Activated T-helper 2 cell treated with anti-CD3 and anti-CD28 coated beads, Interferon-gamma antibody, Interleukin-2, Interleukin-4, amounts not matched to agents 10 μg/mL and 5 μg/mL and 100 μg/mL, durations not matched to agents 14 hours and 24 hours and 36 hours (primary cell): ENCODE measurements at places on chromosomes 5 and 9.

- no peak for DNase-seq
These were observed 81.5 kb upstream of the PANK3 start for GRCh38 chr5:168660691-168661090.

DNA sequence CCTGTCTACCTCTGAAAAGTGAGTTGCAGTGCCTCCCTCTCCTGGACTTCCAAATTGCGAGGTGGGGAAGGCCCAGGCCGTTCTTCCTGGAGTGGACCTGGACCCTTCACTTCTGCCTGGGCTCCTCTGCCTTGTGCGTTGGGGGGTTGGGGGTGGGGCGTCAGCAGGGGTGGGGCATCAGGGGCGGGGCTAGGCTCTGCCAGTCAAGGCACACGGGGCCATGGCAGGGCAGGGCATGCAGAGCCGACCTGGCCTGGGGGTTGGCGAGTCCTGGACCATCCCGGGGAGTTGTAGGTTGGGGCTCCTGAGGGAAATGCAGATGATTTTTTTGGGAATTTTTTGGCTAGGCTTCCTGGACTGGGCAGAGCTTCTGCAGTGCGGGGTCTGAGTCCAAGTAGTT lies 87.1 kb downstream of the EHMT1 start:
- DNase-seq: no peak

DNA sequence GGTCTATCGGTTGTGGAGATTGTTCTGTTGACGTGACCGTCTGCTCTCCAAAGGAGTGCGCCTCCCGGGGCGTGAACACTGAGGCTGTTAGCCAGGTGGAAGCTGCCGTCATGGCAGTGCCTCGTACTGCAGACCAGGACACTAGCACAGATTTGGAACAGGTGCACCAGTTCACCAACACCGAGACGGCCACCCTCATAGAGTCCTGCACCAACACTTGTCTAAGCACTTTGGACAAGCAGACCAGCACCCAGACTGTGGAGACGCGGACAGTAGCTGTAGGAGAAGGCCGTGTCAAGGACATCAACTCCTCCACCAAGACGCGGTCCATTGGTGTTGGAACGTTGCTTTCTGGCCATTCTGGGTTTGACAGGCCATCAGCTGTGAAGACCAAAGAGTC lies 128.9 kb upstream of the DMRT1 start:
- no peak for DNase-seq

DNA sequence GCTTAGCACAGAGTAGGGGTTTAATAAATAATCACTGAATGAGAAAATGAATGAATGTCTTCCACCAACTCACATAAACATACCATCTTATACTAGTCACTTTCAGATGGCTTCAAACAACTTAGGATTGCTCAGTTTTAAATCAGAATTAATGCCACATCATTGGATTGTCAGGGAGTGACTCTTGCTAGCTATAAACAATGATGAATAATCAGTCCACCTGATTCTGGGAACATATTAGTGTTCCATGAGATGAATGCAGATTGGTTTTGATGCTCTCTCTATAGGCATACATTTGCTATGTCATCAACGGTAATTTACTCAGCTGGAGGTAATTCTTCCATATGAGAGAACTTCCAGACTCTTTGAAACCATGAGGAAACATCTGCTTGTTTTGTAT lies 97.4 kb downstream of the CDH9 start:
- DNase-seq: no peak

GRCh38 chr5:148973455-148973854 lies 89.4 kb downstream of the SH3TC2 start:
- no peak for DNase-seq

DNA sequence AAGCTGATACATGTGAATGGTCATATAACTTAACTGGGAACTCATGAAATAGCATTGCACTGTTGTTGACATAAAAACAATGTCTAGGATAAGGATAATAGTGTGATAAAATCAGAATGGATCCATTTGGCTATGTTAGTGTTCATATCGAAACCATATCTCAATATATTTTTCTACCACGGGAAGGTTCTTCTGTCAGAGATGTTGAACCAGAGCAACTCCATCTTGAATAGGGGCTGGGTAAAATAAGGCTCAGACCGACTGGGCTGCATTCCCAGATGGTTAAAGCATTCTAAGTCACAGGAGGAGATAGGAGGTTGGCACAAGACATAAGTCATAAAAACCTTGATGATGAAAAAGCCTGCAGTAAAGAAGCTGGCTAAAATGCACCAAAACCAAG lies 56.3 kb downstream of the FNIP1 start:
- DNase-seq: no peak

DNA sequence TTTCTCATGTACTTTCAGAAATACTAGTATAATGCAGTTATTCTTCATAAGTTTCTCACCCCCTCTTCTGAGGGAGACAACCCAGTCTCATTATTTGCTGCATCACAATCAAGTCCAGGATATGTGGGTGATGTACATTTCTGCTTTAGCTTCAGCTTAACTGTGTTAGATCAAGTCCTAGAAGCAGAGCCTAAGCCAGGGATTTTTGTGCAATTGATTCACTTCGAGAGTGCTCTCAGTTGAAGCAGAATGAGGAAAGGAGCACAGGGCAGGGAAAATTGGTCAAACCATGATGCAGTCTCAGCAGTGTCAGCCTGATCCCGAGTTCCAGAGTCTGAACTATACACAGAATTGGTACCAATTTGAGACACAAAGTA lies 15.1 kb downstream of the HNRNPK start:
- DNase-seq: no peak

DNA sequence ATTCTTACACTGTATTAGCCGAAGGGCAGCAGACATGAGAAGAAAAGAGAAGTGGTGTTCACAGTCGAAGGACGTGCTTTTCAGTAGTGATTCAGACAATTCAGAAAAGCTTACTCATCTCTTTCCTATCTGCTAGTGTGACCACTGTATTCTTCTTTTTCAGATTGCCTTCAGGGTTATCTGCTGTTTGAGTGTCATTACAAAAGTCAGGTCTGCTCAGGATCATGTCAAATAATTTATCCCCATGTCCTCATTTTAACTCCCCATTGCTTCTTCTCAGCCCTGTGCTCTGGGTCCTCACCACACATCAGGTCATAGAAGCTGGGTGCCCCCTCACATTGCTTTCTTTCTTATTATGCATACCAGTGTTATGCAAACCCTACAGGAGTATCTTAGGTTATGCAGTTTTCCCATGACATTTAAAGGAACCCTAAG lies 394.0 kb downstream of the CETN3 start:
- no peak for DNase-seq

DNA sequence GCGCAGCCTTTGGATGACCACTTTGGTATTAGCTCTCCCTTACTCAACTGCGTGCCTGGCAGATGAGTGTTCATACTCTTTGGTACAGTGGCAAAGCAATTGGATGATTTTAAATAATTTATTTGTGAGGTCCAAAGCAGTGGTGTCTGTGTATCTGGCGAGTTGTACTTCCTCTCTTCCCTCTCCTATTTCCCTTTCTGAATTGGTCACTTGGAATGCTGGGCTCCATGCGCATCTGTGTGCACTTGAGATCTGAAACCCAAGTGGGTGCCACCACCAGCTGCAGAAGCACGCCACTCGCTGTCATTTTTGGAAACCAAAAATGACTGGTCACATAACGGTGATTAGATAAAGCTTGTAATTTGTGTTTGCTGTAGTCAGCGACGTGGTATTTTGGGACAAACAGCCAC lies 386.0 kb upstream of the KLF4 start:
- DNase-seq: no peak

- DNase-seq: no peak
These were observed 26.9 kb upstream of the PLIN2 start for GRCh38 chr9:19154135-19154612.

DNA sequence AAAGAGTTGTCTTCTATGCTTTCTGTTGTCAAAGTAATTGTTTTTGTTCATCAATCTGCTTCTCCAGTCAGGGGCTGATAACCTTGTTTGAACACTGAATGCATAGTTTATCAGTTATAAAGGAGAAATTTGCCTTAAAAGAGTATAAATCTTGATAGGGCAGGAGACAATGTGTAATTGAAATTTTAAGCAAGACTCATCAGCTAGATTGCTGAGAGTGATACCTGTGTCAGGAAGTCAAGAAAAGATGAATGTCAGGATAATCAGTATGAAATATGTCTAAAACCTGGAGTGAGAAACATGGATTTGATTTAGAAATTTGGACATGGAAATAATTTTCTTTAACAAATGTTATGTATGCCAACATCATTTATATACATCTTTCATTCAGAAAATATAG lies 1258.1 kb downstream of the EFNA5 start:
- DNase-seq: no peak

DNA sequence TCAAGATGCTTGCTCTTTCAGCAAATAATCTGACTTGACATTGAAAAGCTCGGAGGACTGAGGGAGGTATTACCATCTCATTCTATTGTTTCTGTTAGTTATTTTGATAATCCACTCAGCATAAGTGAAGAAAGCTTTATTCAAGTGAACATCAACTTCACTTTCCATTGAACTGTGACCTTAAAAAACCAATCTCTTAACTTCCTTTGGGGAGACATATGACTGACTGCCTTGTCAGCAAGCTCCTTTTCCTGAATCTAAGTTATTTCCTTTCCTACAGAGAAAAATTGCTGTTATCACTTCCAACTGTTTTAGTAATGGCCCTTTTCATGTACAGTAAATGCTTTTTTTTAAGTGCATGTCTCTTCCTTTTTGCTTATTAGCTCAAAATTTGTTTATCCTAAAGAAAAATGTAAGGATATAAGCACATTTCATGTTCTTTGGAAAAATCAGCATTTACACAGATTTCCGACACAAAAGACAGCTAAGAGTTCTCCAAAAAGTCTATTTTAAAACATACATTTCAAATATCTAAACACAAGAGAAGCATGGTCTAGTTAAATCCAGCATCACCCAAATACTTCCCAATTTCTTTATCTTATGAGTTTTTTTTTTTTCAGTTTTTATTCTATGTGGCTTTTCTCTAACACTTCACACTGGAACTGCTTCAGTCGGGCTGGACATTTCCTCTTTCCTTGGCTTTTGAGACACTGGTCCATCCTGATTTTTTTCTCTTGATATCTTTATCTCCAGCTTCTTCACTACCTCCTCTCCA lies 117.9 kb upstream of the DAB2 start:
- DNase-seq: no peak

GRCh38 chr9:129863059-129863690 lies 27.9 kb downstream of the USP20 start:
- DNase-seq: peak; percentile 79

DNA sequence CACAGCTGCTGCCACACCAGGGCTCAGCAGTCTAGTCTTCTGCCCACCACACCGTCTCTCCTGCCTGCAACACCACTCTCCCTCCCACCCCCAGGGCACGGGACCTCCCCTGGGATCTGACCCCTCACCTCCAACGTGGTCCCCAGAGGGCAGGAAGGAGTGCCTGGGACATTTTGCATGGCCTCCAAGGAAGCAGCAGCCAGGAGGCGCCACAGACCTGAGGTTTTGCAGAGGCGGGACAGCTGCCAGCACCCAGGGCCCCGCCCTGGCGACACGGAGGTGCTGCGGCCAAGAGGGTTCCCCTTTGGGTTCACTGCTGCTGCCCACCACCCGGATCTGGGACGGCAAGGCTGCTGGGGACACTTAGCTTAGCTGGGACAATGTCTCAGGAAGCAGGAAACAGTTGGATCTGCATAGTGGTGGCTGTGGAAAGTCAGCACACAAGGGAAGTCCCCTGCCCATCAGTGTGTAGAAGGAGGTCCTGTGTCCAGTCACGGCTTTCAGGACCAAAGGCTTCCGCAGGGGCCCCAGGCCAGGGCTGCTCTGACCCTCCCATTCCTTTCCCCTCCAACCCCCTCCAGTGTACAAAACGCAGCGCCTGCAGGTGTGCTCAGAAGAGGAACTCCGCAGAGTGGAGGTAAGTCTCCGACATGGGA lies 13.8 kb downstream of the PROP1 start:
- DNase-seq: no peak

GRCh38 chr9:16652582-16652981 lies 217.9 kb downstream of the BNC2 start:
- DNase-seq: no peak

- DNase-seq: no peak
These were observed 9.4 kb upstream of the SLC6A7 start for GRCh38 chr5:150180241-150181026.

- no peak for DNase-seq
These were observed 306.1 kb upstream of the WWC1 start for GRCh38 chr5:167985373-167985772.
